ENCODE measurements at places on chromosomes 16 and 17.

- H3K27me3 ChIP-seq, result no peaks in the 10 kb centered on the region
- H3K27ac ChIP-seq, result no peak overlapping the region
- peaks cover 20% of the 10 kb centered on the region for H3K4me1 ChIP-seq
- DNase-seq, result no peak
- no peaks in the 10 kb centered on the region for H3K36me3 ChIP-seq
- H3K4me3 ChIP-seq, result no peak overlapping the region
Observed at GRCh38 chr17:27944546-27945332, 51.6 kb upstream of the LYRM9 start.

DNA sequence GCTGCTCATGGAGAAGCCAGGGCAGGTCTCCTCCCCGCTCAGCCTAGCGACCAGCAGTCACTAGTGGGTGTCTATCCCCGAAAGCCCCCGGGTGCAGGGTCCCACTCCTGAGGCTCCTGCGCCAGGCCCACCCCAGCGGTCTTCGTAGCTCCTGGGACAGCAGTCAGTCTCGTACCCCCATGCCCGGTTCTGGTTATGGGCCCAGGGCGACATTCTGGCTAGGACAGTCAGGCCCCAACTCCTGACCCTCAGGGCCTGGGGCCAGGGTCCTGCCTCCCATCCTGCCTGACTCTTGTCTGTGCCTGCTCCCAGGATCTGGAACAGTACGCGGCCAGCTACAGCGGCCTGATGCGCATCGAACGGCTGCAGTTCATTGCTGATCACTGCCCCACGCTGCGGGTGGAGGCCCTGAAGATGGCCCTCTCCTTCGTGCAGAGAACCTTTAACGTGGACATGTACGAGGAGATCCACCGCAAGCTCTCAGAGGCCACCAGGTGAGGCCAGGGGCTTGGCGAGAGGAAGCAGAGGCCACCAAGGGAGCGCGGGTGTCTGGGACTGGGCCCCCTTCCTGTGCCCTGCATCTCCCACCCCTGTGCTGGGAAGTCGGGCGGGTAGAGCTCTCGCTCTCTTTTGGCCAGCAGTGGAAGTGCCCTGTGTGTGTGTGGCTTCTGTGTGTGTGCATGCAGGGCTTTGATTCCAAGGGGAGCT is 2.0 kb downstream of the GPS1 start:
- DNase-seq, result no peak
- peak overlapping the region; percentile 54 for H3K27ac ChIP-seq
- H3K4me1 ChIP-seq, result peaks cover 3% of the 10 kb centered on the region
- no peaks in the 10 kb centered on the region for H3K27me3 ChIP-seq
- peak overlapping the region; percentile 62 for H3K4me3 ChIP-seq
- H3K36me3 ChIP-seq, result no peaks in the 10 kb centered on the region

- H3K4me1 ChIP-seq, result no peaks in the 10 kb centered on the region
- H3K36me3 ChIP-seq, result no peaks in the 10 kb centered on the region
- no peak overlapping the region for H3K27ac ChIP-seq
- DNase-seq, result no peak
Observed at GRCh38 chr16:54165174-54165911, 121.2 kb downstream of the IRX3 start.

DNA sequence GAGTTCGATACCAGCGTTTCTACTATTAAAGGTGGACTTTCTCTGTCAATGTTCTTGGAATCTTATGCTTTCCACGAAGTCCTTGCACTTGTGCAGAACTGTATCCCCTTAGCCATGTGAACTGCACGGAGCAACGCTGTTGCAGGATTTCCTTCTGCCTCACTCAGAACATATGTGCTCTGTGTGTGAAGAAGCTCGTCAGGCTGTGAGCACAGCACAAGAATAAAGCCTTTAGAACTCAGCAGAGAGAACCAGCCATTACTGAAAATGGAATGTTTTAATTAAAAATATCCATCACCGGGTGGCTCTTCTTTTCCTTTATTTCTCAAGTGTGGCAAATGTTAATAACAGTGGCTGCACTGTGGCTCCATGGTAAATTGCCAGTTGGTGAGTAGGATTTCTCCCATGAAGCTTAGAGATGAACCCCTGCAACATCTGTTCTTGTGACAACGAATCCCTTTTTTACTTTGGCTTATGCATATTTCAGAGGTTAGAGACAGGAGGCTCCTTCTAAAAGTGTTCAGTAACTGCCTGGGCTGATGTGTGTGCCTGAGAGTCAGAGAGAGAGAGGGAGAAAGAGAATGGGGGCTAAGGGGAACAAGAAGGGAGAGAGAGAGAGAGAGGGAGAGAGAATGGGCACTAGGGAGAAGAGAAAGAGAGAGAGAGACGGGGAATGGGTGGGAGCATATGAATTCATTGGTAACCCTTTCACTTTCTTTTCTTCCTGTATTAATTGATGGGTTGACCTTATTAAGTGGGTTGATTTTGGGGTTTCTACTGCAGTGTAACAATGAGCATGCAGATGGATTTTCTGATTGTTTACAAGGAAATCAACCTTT is 50.0 kb downstream of the RPTOR start:
- no peak overlapping the region for H3K4me3 ChIP-seq
- H3K27ac ChIP-seq, result no peak overlapping the region
- no peaks in the 10 kb centered on the region for H3K27me3 ChIP-seq
- no peaks in the 10 kb centered on the region for H3K36me3 ChIP-seq

GRCh38 chr16:11470676-11471415 is 115.9 kb downstream of the LITAF start:
- H3K36me3 ChIP-seq, result no peaks in the 10 kb centered on the region
- no peak overlapping the region for H3K4me3 ChIP-seq
- H3K27me3 ChIP-seq, result no peaks in the 10 kb centered on the region
- DNase-seq, result no peak

DNA sequence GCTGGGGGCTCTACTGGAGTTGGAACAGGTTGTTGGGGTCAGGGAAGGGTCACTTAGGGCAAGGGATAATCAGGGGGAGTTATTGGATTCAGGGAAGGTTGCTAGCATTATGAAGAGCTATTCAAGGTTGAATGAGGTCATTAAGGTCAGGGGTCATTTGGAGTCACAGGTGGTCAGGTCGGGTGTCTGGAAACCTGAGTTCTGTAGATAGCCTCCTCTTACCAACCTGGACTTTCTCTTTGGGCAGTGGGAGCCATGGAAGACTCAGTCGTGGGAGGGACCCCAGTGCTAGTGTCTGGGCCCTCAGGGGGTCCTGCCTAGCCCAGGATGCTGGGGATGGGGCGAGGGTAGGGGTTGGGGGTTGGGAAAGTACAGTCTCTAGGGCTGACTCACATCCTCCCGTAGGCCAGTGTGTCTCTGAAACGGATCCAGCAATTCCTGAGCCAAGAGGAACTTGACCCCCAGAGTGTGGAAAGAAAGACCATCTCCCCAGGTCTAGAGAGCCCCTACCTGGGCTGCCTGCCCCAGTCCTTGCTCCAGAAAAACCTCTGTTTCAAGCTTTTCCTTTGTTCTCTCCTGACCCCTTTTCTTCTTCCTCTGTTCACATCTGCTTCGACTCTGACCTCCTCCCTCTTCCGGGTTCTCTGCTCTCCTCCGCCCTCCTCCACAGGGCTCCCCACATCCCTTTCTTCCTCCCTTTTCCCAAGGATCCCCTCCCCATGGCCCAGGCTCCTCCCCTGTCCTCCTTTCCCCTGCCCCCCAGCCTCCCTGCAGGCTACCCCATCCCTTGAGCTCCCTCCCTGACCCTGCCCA is 33.5 kb downstream of the ABCC3 start:
- no peak overlapping the region for H3K27ac ChIP-seq
- H3K36me3 ChIP-seq, result no peaks in the 10 kb centered on the region
- no peak for DNase-seq
- peaks cover 28% of the 10 kb centered on the region for H3K27me3 ChIP-seq

- H3K4me3 ChIP-seq, result no peak overlapping the region
- no peaks in the 10 kb centered on the region for H3K36me3 ChIP-seq
- H3K27me3 ChIP-seq, result peaks cover 52% of the 10 kb centered on the region
- no peak for DNase-seq
- H3K4me1 ChIP-seq, result peaks cover 14% of the 10 kb centered on the region
- H3K27ac ChIP-seq, result no peak overlapping the region
Observed at GRCh38 chr16:87233928-87234327, 83.3 kb downstream of the C16orf95 start.

GRCh38 chr16:11090232-11090631 is 145.9 kb downstream of the CLEC16A start:
- H3K4me3 ChIP-seq, result no peak overlapping the region
- H3K27me3 ChIP-seq, result no peaks in the 10 kb centered on the region
- peaks cover 47% of the 10 kb centered on the region for H3K4me1 ChIP-seq

DNA sequence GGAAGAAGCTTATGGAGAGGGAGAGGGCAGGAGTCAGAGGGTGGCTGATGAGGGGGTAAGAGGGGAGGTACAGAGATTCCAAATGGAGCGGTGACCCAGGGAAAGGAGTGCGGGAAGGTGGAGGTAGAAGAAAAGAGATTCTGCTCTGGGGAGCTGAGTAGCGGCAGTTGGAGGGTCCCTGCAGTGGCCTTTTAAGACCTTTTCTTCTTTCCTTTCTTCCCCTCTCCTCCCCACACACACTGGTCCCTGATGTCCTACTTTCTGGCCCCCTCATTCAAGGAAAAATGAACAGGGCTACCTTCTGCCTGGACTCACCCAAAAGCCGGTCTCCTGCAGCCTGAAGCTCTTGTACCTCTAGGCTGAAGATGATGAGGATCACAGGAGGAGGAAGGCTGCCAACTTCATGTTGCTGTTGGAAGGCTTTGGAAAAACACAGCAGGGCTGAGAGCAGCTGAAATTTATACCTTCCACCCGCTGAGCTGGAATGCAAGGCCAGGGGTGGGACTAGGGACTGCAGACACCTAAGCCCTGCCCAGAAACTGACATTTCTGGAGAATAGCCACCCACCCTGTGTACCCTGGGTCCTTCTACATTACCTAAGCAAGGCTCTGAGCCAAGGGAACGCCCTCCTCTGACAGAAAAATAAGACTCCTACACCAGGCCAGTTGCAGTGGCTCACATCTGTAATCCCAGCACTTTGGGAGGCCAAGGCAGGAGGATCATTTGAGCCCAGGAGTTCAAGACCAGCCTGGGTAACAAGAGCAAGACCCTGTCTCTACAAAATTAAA is 9.4 kb upstream of the HEATR6 start:
- peaks cover 82% of the 10 kb centered on the region for H3K4me1 ChIP-seq
- peak overlapping the region; percentile 87 for H3K4me3 ChIP-seq
- peak overlapping the region; percentile 90 for H3K27ac ChIP-seq
- no peaks in the 10 kb centered on the region for H3K27me3 ChIP-seq

DNA sequence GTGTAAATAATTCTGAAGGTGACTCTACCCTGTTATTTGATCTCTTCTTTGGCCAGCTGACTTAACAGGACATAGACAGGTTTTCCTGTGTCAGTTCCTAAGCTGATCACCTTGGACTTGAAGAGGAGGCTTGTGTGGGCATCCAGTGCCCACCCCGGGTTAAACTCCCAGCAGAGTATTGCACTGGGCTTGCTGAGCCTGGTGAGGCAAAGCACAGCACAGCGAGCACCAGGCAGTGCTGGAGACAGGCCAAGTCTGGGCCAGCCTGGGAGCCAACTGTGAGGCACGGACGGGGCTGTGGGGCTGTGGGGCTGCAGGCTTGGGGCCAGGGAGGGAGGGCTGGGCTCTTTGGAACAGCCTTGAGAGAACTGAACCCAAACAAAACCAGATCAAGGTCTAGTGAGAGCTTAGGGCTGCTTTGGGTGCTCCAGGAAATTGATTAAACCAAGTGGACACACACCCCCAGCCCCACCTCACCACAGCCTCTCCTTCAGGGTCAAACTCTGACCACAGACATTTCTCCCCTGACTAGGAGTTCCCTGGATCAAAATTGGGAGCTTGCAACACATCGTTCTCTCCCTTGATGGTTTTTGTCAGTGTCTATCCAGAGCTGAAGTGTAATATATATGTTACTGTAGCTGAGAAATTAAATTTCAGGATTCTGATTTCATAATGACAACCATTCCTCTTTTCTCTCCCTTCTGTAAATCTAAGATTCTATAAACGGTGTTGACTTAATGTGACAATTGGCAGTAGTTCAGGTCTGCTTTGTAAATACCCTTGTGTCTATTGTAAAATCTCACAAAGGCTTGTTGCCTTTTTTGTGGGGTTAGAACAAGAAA is 5.1 kb downstream of the STH start:
- DNase-seq, result no peak
- no peak overlapping the region for H3K27ac ChIP-seq
- no peaks in the 10 kb centered on the region for H3K4me1 ChIP-seq

DNA sequence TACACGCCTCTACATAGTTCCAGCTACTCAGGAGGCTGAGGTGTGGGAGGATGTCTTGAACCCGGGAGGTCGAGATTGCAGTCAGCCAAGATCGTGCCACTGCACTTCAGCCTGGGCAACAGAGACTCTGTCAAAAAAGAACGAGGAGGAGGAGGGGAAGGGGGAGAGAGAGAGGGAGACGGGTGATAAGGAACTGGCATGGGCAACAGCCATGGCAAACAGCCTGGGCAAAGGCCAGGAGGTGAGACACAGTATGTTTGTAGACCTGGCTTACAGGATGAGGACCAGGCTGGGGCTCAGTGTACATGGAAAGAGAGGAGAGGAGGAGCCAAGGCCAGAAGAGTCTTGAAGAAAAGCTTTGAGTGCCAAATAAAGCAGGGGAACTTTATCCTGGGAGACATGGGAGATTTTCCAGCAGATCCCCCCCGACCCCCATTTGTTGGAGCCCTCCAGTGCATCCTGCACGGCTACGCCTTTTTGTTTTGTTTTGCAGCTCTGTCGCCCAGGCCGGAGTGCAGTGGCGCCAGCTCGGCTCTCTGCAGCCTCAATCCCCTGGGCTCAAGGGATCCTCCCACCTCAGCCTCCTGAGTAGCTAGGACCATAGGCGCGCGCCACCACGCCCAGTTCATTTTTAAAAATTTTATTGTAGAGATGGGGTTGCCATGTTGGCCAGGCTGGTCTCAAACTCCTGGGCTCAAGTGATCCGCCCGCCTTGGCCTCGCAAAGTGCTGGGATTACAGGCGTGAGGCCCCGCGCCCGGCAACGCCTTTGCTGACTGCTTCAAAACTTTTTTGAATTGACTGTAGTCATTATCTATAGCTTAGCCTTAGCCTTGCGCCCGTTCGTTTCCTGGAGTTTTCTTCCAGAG is 1.3 kb upstream of the ALKBH5 start:
- peak overlapping the region; percentile 96 for H3K4me3 ChIP-seq
- H3K36me3 ChIP-seq, result peaks cover 4% of the 10 kb centered on the region
- no peaks in the 10 kb centered on the region for H3K27me3 ChIP-seq
- H3K27ac ChIP-seq, result peak overlapping the region; percentile 100
- H3K4me1 ChIP-seq, result peaks cover 29% of the 10 kb centered on the region
